ENCODE measurements at places on chromosomes 12 and 14. TPM values are rescaled to one million over a fixed set of nuclear protein-coding genes. Genes with fewer than 3 reads are reported as not detected.

DNA sequence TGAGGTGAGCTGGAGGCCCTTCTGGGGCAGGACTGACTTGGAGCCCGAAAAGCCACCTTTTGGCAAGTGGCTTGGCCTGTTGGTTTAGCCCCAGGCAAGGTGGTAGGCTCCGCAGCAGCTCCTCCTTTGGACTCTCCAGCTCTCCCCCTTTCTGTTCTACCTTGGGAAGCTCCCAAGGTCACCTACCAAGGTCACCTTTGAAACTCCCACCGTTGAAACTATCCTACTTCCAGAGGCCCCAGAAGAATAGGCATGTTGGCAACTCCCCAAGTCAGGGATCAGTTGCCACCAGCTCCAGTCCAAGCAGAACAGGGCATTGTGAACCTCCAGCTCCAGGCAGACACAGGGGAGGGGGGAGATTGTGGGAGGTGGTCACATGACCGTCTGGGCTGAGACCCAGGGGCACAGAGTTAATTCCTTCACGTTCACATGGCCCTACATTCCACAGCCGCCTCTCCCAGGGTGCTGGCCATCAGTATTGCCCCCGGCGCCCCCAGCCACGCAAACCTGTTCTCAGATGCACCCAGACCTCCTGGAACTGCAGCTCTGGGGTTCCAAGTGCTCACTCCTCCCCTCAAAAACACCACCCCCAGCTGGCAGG lies 14.4 kb downstream of the IRF2BPL start:
- H3K36me3 ChIP-seq: no peaks in the 10 kb centered on the region
- peak overlapping the region; percentile 65 for H3K27ac ChIP-seq
- peaks cover 14% of the 10 kb centered on the region for H3K4me1 ChIP-seq

GRCh38 chr14:68627868-68628604 lies 164.8 kb downstream of the ZFP36L1 start:
- peak overlapping the region; percentile 62 for H3K27ac ChIP-seq
- peaks cover 42% of the 10 kb centered on the region for H3K4me1 ChIP-seq
- no peaks in the 10 kb centered on the region for H3K27me3 ChIP-seq
- peak overlapping the region; percentile 25 for H3K4me3 ChIP-seq
- no peaks in the 10 kb centered on the region for H3K36me3 ChIP-seq

GRCh38 chr12:76259660-76260389 lies 88.4 kb downstream of the BBS10 start:
- DNase-seq: no peak
- no peak overlapping the region for H3K4me3 ChIP-seq
- no peaks in the 10 kb centered on the region for H3K27me3 ChIP-seq
- H3K4me1 ChIP-seq: peaks cover 5% of the 10 kb centered on the region
- no peaks in the 10 kb centered on the region for H3K36me3 ChIP-seq

GRCh38 chr12:79566452-79567174 lies 124.2 kb downstream of the PAWR start:
- peaks cover under 1% of the 10 kb centered on the region for H3K36me3 ChIP-seq
- H3K4me3 ChIP-seq: no peak overlapping the region
- no peaks in the 10 kb centered on the region for H3K4me1 ChIP-seq
- H3K27me3 ChIP-seq: no peaks in the 10 kb centered on the region

The KLHDC1 gene
- 1.1 TPM for polyA plus RNA-seq
